ENCODE measurements at places on chromosomes 7 and 10.

DNA sequence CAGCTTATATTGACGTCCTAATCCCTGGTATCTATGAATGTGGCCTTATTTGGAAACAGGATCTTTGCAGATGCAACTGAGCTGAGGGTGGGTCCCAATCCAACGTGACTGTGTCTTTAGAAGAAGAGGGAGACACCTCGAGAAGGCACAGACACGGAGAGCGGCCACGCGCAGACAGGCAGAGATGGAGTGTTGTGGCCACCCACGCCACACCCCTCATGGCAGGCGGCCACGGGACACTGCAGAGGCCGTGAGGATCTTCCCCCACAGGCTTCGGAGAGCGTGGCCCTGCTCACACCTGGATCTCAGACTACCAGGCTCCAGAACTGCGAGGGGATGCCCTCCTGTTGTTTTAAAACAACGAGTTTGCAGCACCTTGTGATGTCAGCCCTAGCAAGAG is 244.9 kb downstream of the DNAJB6 start:
- H3K36me3 ChIP-seq, result no peaks in the 10 kb centered on the region
- DNase-seq, result no peak
- no peak overlapping the region for H3K27ac ChIP-seq
- peaks cover 49% of the 10 kb centered on the region for H3K27me3 ChIP-seq
- H3K4me1 ChIP-seq, result peaks cover 2% of the 10 kb centered on the region

DNA sequence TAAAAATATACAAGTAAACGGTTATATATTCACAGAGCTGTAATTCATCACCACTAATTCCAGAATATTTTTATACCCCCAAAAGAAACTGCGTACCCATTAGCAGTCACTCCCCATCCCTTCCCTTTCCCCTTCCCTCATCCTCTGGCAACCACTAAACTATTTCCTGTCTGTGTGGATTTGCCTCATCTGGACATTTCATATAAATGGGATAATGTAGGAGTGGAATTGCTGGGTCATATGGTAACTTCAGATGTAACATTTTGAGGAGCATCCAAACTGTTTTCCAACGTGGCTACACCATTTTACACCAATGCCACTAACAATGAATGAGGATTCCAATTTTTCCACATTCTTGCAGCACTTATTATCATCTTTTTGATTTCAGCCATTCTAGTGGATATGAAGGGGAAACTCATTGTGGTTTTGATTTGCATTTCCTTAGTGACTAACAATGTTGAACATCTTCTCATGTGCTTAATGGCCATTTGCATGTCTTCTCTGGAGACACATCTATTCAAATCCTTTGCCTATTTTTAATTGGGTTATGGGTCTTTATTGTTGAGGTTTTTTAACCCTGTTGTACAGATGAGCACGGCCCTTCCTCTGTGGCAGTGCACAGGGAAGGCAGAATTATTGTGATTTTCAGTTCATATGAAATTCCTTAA is 79.2 kb downstream of the RBM20 start:
- peaks cover 3% of the 10 kb centered on the region for H3K36me3 ChIP-seq
- H3K27ac ChIP-seq, result peak overlapping the region; percentile 51
- DNase-seq, result no peak
- H3K4me3 ChIP-seq, result peak overlapping the region; percentile 78
- no peaks in the 10 kb centered on the region for H3K27me3 ChIP-seq

DNA sequence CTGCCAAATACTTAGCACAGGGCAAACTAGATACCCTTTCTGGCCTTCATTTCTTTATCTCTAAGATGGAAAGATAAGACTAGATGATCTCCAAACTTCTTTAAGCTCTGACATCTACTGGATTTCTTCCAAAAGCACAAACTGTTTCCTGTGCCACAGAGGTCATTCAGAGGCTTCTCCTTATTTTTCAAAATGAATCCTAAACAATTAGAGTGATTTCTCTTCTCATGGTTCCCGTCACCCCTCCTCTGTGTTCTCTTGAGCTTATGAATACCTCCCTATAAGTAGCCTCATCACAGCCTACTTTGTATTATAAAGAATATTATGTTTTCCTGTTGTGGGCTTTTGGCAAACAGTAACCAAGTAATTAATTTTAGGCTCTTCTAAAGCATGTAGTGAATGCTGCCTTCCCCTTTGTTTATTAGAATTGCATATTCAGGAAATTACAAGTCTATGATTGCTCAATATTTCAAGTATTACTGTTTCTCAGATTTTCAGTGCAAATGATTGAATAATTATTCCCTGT is 179.5 kb downstream of the REEP3 start:
- peaks cover 13% of the 10 kb centered on the region for H3K27me3 ChIP-seq
- H3K4me1 ChIP-seq, result peaks cover 11% of the 10 kb centered on the region
- H3K36me3 ChIP-seq, result no peaks in the 10 kb centered on the region
- no peak overlapping the region for H3K4me3 ChIP-seq
- DNase-seq, result no peak

DNA sequence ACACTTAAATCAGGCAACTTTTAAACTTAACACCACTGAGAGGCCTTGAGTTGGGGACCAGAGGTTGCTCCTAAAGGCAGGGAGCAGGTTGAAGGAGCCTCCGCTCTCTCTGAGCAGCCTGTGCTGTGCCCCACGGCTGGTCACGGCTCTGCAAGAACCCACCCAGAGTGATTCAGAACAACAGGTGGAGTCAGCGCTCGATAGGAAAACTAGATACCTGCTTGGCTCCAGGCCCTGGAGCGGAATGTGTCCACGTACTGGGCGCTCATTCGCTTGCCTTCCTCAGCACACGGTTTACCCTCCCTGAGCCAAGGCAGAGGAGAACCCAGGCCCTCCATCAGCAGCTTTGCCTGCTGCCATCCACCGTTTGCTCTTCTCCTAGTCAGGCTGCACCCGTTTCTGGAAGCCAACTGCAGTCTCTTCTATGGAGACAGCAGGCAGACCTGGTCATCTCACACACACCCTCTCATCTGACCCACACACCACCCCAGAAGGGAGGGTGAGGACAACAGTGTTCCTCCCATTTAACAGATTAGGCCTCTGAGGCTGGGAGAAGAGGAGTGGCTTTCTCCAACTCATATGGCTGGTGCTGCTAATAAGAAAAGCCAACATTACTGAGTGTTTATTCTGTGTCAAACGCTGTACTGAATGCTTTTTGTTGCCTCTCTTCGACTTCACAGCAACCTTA is 37.6 kb upstream of the PDCD4 start:
- no peak overlapping the region for H3K27ac ChIP-seq
- H3K4me1 ChIP-seq, result peaks cover 10% of the 10 kb centered on the region
- H3K36me3 ChIP-seq, result no peaks in the 10 kb centered on the region
- H3K4me3 ChIP-seq, result no peak overlapping the region
- no peak for DNase-seq
- H3K27me3 ChIP-seq, result no peaks in the 10 kb centered on the region

DNA sequence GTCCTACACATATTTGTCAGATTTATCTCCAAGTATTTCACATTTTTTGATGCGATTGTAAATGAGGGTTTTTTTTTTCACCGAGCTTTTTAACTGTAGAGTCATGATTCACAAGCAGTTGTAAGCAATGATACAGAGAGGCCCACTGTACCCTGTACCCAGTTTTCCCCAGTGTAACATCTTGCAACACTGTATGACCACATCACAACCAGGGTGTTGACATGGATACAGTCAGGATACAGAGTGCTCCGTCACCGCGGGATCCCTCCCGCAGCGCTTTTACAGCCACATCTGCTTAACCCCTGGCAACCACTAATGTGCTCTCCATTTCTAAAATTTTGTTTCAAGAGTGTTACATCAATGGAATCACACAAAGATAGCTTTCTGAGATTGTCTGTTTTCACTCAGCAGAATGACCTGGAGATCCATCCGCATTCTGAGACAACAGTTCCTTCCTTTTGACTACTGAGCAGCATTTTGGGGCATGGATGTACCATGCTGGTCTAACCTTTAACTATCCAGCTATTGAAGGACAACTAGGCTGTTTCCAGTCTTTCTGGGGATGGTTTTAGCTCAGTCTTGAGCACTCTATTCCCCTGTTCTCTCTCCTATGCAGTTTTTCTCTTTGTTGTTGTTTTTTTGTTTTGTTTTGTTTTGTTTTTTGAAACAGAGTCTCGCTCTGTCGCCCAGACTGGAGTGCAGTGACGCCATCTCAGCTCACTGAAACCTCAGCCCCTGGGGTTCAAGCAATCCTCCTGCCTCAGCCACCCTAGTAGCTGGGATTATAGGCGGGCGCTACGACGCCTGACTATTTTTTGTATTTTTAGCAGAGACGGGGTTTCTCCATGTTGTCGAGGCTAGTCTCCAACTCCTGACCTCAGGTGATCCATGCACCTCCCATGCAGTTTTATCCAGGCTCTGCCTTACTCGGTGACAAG is 25.9 kb downstream of the GPRIN2 start:
- no peaks in the 10 kb centered on the region for H3K27me3 ChIP-seq
- no peaks in the 10 kb centered on the region for H3K36me3 ChIP-seq
- H3K27ac ChIP-seq, result no peak overlapping the region

DNA sequence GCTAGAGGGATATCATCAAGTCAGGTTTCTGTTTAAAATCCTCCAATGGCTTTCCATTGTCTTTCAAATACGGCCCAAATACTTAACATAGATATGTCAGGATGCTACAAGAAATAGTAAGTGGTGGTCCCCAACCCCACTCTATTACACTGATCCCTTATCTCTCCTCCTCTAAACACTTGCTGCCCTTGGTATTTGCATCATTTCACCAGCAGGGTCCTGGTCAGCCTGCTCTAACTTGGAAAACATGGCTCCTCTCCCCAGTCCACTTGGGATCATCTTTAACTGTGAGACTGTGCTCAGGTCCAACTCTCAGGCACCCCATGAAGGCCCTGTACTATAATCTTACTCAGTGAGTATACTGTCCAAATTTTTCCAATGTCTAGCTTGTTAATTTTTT is 53.8 kb upstream of the GSAP start:
- H3K4me3 ChIP-seq, result no peak overlapping the region
- no peaks in the 10 kb centered on the region for H3K36me3 ChIP-seq
- peaks cover under 1% of the 10 kb centered on the region for H3K4me1 ChIP-seq
- H3K27ac ChIP-seq, result no peak overlapping the region
